ENCODE measurements at places on chromosomes 16 and 17. TPM values are rescaled to one million over a fixed set of nuclear protein-coding genes. Genes with fewer than 3 reads are reported as not detected.

SLC9A5 gene
- total RNA-seq = 0.03 TPM

ST6GALNAC2 gene
- total RNA-seq = 0.30 TPM

KRT20 gene
- total RNA-seq = not detected

AKAP1 gene
- total RNA-seq = 7.0 TPM

MT3 gene
- not detected for total RNA-seq

CUEDC1 gene
- 3.0 TPM for total RNA-seq

DNA sequence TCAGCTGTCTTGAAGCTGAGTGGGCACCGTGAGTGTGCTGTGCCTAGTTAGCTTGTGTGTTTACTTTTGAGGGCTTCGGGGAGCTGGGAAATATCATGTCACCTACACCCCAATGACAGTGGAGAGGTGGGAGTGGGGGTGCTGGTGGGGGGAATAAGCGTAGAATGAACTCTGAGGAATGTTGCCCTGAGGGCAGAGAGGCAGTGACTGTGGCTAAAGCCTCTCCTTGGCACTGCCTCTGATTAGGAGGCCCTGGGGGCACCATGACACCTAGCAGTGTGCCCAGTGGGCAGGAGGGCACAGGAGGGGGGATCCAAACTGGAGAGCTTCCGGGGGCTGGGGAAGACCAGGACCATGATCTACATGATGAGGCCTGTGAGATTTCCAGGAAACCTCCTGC, 24.8 kb downstream of the CACNA1G start:
- no peak for DNase-seq
